ENCODE measurements at places on chromosomes 2 and 18. TPM values are rescaled to one million over a fixed set of nuclear protein-coding genes. Genes with fewer than 3 reads are reported as not detected.
A peak's percentile ranks its signal among the peaks of the same experiment; 100 is the strongest.

ZNF2 gene
- total RNA-seq, result 5.1 TPM

NEB gene
- total RNA-seq, result 0.05 TPM

IL1RL2 gene
- 1.7 TPM for total RNA-seq

TEX261 gene
- 48.5 TPM for total RNA-seq

GRCh38 chr18:58980991-58981390 is 116.3 kb downstream of the ZNF532 start:
- DNase-seq, result no peak

GRCh38 chr2:203935568-203935967 is 995 bp upstream of the ICOS start:
- DNase-seq, result no peak

DNA sequence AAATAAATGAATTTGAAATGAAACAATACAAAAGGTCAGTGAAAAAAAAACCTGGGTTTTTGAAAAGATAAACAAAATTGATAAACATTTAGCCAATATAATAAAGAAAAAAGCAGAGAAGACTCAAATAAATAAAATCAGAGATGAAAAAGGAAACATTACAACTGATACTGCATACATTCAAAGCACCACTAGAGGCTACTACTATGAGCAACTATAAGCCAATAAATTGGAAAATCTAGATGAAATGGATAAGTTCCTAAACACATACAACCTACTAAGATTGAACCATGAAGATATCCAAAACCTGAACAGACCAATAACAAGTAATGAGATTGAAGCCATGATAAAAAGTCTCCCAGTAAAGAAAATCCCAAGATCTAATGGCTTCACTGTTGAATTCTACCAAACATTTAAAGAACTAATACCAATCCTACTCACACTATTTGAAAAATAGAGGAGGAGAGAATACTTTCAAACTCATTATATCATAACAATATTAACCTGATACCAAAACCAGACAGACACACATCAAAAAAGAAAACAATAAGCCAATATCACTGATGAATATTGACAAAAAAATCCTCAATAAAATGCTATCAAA is 80.8 kb upstream of the CERS6 start:
- DNase-seq, result no peak

DNA sequence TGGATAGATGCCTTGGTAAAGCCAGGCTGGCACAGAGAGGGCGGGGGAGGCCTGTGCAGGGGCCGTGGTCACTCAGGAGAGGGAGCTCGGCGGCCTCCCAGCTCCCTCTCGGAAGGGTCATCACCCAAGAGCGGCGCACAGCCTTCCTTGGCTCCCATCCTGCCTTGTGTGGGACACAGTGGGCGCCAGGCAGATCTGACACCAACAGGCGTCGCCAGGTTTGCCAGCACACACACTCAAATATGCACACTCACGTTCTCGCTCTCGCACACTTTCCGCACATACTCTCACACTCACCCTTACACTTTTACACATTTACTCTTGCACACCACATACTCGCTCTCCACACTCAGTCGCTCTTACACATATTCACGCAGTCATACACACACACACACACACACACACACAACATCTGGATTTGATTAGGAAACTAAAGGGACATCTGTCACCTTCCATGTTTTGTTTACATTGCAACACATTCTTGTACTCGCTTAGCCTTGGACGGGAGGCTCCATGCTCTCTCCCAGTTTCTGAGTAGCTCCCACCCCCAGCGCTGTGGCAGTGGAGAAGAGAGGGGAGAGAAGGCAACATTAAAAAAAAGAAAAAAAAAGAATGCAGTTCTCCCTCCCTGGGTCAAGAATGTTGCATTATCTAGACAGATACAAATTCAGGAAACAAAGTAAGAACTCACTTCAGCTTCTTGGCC is 10.5 kb downstream of the CHMP1B start:
- DNase-seq, result no peak

- peak; percentile 71 for DNase-seq
Measured at GRCh38 chr2:45497355-45497754, 113.7 kb downstream of the SRBD1 start.

- DNase-seq, result no peak
Measured at GRCh38 chr2:195009202-195009601, 647.8 kb upstream of the SLC39A10 start.
